Caki2 (cell line): ENCODE measurements at places on chromosomes 2 and 18. TPM values are rescaled to one million over a fixed set of nuclear protein-coding genes. Genes with fewer than 3 reads are reported as not detected.

GRCh38 chr2:70330476-70330875, 28.6 kb upstream of the FAM136A start:
- no peak for DNase-seq

- DNase-seq = no peak
Measured at GRCh38 chr2:131030478-131030971, 62.7 kb downstream of the FAM168B start.

- DNase-seq = no peak
Measured at GRCh38 chr2:105896765-105897163, 152.1 kb downstream of the NCK2 start.

GRCh38 chr2:55451699-55452098, 32.0 kb upstream of the CCDC88A start:
- DNase-seq = no peak

DNA sequence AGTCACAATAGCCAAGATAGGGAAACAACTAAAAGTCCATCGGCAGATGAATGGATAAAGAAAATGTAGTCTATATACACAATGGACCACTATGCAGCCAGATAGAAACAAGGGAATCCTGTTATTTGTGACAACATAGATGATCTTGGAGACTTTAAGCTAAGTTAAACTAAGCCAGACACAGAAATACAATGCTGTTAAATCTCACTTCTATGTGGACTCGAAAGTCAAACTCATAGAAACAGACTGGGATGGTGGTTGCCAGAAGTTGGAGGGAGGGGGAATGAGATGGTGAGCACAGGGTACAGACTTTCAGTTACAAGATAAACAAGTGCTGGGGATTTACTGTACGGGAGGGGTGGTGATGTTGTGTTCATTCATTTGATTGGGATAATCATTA, 5.4 kb upstream of the CNDP1 start:
- no peak for DNase-seq

GRCh38 chr2:63399156-63399555, 189.1 kb downstream of the WDPCP start:
- DNase-seq = no peak

DNA sequence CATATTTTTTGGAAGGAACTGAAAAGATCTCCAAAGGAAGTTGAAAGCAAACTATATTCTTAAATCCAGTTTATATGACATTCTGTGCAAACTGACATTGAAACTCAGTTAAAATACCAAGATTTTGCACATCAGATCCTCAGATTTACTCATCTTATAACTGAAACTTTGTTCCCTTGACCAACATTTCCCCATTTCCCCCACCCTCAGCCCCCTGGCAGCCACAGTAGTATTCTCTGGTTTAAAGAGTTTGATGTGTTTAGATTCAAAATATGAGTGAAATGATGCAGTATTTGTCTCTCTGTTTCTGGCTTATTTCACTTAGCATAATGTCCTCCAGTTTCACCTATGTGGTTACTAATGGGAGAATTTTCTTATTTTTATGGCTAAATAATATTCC, 99.2 kb upstream of the ITGA4 start:
- DNase-seq = no peak

GRCh38 chr2:1632002-1632348, 112.3 kb downstream of the PXDN start:
- peak; percentile 71 for DNase-seq

- DNase-seq = no peak
Measured at GRCh38 chr18:58391231-58391825, 237.6 kb downstream of the ALPK2 start.

DNA sequence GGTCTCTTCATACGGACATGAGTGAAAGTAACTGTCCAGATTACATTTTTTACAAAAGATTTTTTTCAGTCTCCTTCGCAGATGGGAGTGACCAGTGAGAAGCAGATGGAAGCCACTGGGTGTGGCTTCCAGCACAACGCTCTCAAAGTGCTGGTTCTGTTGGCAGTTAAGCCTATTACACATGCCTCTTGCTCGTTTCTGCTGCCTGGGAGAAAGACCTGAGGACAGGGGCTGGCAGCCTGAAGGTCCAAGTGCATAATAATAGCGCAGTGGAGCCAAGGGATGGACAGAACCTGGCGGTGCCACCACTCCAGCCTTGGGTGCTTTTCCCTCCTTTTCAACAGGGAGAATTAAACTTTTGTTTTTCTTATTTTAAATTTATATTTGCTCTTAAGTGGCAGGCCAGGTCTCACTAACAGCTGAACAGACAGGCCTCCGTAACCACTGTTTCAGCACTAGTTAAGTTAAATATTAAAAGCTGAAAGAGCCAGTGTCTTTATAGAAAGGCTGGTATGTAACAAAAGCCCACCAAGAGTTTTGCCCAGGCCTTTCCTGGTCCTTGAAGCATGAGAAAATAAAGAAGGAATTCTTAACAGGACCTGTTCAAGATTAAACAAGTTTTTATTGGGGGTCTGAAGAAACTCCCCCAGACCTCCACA, 1.2 kb upstream of the SKA1 start:
- no peak for DNase-seq

- DNase-seq = no peak
Measured at GRCh38 chr2:64655873-64656272, 2.2 kb upstream of the SERTAD2 start.

GRCh38 chr18:45677276-45677807, 46.6 kb upstream of the SLC14A1 start:
- DNase-seq = no peak

GRCh38 chr18:23634692-23635091, 28.0 kb downstream of the ANKRD29 start:
- DNase-seq = no peak

DNA sequence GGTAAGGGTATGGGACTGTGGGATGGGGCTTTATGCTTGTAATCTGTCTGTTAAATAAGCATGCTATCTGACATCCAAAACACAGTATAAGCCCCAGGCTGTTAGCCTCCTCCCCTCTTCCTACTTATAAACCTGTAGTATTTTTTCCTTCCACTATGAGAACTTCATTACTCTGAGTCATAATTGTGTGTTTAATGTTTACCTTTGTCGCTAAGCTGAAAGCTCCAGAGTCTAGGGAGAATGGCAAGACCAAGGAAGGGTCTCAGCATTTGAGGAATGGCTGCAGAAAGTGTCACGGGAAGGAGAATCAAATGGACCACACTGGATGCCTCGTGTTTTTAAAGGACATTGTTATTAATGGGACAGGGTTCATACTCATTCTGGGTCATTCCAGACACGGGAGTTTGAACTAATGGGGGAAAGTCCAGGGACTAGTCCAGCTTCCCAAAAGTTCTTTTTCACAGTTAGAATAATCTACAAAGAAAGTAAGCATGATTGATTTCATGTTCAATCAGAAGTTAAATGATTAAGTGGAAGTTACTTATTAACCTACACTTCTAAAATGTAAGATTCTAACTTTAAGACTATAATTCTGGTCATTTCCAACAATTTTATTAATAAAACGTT, 292.2 kb downstream of the AFF3 start:
- DNase-seq = peak; percentile 86

DNA sequence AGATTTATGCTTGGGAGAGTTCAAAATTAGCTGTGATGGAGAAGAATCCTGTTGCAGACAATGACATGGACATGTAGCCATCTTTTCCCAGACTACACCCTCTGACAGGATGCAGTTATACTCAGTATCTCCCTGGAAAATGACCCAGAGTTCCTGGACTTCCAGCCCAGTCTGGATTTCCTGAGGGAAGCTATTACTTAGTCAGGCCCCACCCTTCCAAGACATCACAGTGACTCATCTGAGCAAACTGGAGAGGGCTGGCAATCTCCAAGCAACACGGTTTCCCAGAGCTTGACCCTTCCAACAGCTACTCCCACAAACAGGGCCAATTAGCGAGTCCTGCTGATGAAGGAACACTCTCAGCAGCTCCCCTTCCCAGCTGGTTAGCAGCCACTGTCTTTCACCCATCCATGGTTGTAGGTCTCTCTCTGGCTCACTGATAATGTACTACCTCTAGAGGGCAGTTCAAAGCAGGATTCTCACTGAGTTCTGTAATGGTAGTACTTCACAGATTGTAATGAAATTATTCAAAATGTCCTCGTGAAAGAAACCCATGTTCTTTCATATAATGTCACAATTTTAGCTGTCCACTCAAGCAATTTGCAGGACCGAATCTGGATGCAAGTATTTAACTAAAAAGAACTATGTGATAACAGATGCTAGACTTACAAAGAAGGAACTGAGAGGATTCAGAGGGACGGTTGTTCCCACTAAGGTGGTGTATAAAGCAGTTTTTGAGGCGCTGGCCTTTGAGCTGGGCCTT, 110.2 kb downstream of the MDH1 start:
- DNase-seq = peak; percentile 67

GRCh38 chr18:13635046-13635445, 91.3 kb downstream of the FAM210A start:
- DNase-seq = no peak

DNA sequence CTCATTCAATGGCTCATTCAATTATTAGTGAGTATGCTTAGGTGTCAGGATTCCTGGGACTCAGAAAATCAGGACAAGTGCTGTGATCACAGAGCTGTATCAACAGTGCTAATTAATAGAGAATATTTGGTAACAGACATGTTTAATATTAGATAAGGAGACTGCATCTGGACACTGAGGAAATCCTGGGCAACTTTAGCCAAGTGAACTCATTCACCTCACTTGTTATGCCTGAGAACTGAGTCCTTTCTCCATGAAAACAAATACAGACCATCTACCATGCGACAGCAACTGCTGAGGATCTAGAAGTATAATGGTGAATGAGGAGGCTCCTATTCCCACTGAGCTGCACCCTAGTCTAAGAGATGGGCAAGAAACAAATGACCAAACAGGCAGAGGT, 23.1 kb upstream of the ATP8B1 start:
- no peak for DNase-seq

DNA sequence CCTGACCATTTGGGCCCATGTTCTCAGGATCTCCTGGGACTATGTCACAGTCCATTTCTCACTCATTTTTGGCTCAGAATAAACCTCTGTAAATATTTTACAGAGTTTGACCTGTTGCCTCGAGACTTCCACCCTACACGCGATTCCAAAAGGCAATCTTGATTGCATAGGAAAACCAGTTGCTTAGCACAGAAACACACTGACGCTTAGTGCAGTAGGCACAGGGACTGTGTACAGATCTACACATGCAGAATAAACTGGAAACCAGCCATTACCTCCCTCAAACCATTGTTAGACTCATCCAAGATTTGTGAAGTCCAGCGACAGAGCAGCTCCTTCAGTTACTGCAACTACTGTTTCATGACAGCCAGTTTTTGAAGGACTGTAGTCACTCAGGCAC, 73.0 kb downstream of the NCKAP5 start:
- peak; percentile 18 for DNase-seq

- no peak for DNase-seq
Measured at GRCh38 chr2:239579081-239579480, 178.3 kb upstream of the HDAC4 start.

DNA sequence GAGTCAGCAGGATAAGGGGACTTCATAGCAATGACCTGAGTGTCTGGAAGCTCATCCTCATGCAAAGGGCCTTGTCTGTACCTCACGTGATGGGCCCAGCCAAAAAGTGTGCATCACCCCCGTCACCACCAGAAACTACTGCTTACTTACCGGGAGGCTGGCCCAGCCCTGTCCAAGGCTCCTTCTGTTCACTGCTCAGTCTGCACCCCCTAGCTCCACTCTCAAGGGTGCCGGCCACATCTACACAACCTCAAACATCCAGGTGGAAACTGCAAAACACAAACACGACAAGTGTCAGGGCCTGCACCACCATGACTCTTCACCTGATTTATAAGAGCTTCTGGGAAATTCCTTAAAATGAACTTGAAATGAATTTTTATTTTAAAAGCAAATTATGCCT, 55.1 kb downstream of the ADD2 start:
- DNase-seq = no peak

VIT gene
- 0.98 TPM in 1 of 2 replicates, not detected in the other for total RNA-seq

SRD5A2 gene
- total RNA-seq = not detected in 2 replicates

GAREM2 gene
- total RNA-seq = 3.0 and 3.6 TPM in 2 replicates

TACR1 gene
- total RNA-seq = not detected in 2 replicates

UNC80 gene
- total RNA-seq = 0.03 TPM in 1 of 2 replicates, not detected in the other

EPC2 gene
- 2.0 and 6.6 TPM in 2 replicates for total RNA-seq

FOXD4L1 gene
- total RNA-seq = not detected in 2 replicates
